ENCODE measurements at places on chromosomes 7 and 10. TPM values are rescaled to one million over a fixed set of nuclear protein-coding genes. Genes with fewer than 3 reads are reported as not detected.

- DNase-seq, result no peak
These were observed 3.1 kb upstream of the CPA1 start for GRCh38 chr7:130377178-130377577.

The FAM13C gene
- total RNA-seq, result 9.2 TPM

GRCh38 chr10:97805096-97805884, 33.5 kb upstream of the SFRP5 start:
- DNase-seq, result no peak

GRCh38 chr10:16231176-16231575, 205.6 kb upstream of the PTER start:
- no peak for DNase-seq

DNA sequence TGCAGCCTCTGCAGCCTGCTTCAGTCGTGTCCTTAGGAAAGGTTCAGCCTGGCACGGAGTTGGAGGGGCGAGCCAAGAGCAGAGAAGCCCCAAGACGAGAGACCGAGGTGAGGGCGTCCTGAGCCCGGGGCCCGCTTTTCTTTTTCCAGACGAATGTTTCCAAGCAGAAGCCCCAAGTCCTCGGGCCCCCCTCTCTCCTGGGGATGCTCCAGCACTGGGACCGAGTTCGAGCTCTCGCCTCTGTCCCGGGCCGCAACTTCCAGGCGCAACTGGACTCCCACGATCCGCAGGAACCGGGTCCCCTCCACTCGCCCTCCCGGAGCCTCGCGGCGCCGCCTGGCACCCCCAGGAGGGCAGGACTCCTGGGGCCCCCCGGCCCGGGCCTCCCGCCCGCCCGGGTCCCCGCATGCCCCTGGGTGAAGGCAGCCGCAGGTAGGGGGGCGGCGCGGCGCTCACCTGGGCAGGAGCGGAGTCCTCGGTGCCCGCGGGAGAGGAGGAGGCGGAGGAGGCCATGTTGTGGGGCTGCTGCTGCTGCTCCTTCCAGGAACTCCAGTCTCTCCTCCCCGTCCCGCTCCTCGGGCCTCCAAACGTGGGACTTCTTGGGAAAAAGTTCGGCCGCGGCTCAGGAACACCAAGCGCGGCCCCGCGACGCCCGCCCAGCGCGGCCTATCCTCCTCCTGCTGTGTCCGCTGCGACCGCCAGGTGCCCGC, 45.3 kb upstream of the CDK1 start:
- peak; percentile 12 for DNase-seq

DNA sequence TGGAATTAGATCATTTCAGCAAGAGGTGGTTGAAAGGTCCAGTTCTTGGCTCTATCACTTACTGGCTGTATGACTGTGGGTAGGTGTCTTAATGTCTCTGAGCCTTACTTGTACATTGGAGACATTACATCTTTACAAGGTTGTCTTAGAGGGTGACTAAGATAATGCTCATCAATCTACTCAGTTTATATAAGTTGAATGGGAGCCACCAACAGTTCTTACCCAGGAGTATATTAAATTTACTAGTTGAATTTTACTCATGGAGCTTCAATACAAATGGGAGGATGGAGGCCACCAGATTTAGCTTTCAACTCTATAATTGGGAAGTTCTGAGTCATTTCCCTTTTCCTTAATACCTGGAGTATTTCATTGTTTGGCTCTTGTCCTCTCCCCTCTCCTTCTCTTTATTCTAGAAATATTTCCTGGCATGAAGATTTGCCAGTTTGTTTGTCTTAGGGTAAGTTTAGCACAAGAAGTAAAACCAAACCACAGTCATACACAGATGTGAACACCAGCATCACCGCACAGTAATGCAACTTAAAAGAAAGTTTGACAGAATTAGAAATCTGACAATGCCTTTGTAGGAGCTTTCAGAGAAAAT, 222.8 kb downstream of the LRMDA start:
- DNase-seq, result no peak
